ENCODE measurements at places on chromosomes 16 and 17.
A peak's percentile ranks its signal among the peaks of the same experiment; 100 is the strongest.

- peak; percentile 70 for DNase-seq
Measured at GRCh38 chr17:4263282-4264215, at the start of gene ANKFY1. Gene ANKFY1, minus strand, starts transcription at chr17:4263979. Its CDS starts 38 bp downstream, at chr17:4263941.

DNA sequence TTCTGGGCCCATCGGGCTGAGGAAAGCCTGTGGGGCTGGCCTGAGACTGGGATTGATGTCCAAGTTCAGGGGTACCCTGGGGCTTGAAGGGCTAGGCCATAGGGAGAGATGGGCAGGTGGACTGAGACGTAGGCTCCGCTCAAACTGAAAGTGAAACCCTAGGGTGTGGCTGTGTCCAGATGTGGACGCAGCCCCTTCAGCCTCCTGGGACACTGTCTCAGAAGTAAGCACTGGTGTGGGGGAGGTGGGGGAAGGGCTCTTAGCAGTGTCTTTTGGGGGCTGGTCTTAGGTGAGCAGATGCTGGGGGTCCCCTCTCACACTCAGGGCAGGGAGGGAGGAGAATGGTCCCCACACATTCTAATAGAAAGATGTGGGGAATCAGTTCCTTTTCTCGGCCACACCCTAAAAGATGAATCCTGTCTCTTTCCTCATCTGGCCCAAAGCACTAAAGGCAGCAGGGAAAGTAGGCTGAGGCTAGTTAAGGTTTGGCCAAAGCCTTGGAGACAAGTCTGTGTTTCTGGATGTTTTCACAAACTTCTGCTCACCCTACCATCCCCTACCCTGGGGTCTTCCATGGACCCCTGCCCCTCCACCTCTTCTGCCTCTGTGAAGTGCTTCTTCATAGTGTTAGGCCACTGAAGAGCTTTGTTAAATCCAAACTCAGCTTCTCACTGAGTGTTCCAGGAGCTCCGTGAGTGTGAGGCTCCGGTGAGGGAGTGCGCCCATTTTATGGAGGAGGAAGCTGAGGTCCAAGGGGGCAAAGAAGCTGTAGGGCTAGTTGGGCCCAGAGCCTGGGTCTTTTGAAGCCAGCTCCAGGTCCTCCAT is 5.6 kb downstream of the FMNL1 start:
- no peak for DNase-seq

GRCh38 chr17:48483471-48484131 is 47.2 kb downstream of the HOXB1 start:
- DNase-seq = no peak

- no peak for DNase-seq
Measured at GRCh38 chr17:39538866-39539265, 68.9 kb downstream of the NEUROD2 start.

DNA sequence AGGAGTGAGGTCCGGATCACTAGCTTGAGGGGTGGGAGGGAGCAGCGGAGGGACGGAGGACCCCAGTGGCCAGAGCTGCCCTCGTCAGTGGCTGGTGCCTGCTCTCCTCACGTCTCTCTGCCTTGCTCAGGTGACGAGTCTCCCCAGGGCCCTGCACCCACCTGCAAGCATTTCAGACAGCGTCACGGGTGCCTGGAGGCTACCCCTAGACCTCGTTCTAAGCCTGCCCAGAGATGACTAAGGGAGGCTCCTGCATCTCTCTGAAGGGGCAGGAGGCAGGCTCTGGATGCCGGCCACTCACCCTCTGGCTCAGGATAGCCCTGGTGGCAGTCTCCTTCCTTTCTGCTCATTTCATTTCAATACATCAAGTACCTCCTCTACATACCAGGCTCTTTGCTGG is 68.8 kb downstream of the MRC2 start:
- DNase-seq = no peak

GRCh38 chr16:10577305-10578202 is 2.8 kb downstream of the EMP2 start:
- no peak for DNase-seq

DNA sequence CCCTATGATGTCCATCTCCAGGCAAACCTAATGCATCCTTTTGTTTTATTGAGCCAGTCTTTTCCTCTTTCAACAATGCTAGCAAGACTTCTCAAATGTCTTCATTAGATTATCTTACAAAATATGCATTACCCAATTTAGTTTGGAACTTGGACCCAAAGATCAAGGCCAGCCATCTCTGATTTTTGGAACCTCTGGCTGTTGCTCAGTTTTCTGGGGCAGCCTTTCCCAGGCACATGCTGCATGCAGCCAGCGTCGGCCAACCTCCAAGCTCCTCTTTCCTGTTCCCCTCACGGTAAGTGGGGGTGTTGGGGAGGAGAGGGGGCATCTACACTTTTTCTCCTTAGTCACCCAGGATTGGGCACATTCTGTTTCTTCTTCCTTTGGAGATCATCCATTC is 189.3 kb downstream of the PRKCA start:
- no peak for DNase-seq
